ENCODE measurements at places on chromosomes 6 and 20. TPM values are rescaled to one million over a fixed set of nuclear protein-coding genes. Genes with fewer than 3 reads are reported as not detected.

The ZKSCAN3 gene
- total RNA-seq, result 6.7 TPM

- DNase-seq, result no peak
These were observed 118.5 kb upstream of the PHACTR3 start for GRCh38 chr20:59485576-59486454.

DNA sequence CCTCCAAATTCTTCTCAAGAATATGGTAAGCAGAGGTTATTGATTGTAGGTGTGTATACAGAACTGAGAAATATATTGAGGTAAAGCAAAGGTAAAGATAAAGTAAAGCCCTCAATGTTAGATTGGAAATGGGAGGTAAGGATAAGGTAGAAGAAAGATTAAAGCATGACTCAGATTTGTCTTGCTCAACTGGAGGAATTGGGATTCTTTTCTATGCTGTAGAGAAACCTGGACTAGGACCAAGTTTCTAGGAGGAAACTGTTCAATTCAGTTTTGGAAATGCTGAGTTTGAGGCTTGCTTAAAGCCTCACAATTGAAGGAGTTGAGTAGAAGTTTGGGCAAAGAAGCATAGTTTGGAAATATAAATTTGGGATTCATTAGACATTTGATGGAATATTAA, 634.0 kb upstream of the PTCHD4 start:
- no peak for DNase-seq

GRCh38 chr6:91276315-91276714, 689.4 kb upstream of the MAP3K7 start:
- peak; percentile 2 for DNase-seq

GRCh38 chr20:62370115-62370806, 3.1 kb upstream of the LAMA5 start:
- no peak for DNase-seq
